Kidney (tissue), 22 donors: ENCODE measurements at places on chromosomes 11 and 22. TPM values are rescaled to one million over a fixed set of nuclear protein-coding genes. Genes with fewer than 3 reads are reported as not detected.

DNA sequence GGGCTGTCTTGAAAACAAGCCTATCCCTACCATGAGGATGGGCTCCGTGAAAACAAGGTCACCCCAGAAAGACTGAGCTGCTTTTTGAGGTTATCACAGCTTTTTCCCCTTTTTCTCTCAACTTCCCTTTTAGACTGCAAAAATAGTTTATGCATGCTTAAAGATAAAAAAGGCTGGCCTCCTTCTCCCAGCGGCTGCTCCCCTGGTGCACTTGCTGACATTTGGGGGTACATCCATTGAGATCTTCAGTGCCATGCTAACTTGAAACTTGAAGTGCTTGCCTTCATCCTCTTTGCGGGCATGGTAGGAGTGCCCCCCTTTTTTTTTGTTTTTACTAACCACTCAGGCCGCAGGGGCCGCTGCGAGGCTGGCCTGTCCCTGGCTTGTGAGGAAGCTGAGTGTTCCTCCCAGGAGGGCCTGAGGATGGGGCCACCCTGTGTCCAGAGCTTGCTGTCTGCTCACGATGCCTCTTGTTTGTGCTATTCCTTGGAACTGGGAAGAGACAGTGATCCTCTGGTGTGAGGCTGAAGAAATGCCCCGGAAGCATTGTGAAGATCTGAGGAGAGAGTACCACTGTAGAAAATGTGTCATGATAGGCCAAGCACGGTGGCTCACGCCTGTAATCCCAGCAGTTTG is 2.2 kb downstream of the TANGO2 start:
- H3K4me3 ChIP-seq = no peak overlapping the region
- H3K36me3 ChIP-seq = no peaks in the 10 kb centered on the region
- H3K27me3 ChIP-seq = peaks cover 7% of the 10 kb centered on the region
- no peaks in the 10 kb centered on the region for H3K4me1 ChIP-seq
- no peak for DNase-seq

P2RX3 gene
- not detected for total RNA-seq

DNA sequence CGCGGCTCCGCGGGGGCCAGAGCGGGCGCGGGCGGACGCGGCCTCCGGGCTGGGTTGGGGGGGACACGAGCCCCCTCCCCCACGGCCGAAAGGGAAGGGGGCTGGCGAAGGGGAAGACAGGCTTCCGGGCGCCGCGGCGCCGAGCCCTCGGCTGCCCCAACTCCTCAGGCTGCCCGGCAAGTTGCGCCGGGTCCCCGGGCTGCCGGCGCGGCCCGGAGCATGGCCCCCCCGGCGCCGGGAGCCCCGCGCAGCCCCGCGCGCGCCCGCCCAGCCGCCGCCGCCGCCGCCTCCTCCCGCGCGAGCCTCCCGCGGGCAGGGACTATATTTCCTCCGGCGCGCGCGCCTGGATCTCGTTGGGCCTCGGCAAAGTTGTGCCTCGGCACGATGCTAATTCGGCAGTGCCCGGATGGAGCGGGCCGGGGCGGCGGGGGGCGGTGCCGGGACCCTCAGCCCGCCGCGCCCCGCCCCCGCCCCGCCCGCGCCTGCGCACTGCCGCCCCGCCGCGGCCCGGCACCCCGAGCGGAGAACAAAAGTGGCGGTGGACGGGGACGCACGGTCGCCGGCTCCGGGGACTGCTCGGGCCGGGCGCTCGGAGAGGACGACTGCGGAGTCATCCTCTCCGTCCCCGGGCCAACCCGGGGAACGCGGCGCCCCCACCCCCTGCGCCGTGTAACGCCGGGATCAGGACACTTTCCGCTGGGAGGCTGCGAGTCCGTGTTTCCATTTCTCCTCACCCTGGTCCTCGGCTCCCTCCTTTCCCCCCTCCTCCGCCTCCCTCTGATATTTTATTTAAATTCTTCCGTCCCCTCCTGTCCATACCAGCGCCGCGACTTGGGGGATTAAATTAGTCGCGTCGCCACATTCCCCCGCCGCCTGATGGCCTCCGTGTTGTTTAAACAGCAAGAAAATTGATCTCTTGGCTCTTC is at the start of gene PHF21B:
Gene PHF21B (minus strand): TSS at position 400 of the 926 bp plus-strand sequence. CDS start 456 bp downstream, outside the sequence.
- H3K27me3 ChIP-seq = no peaks in the 10 kb centered on the region
- DNase-seq = peak; percentile 92

- peaks cover 2% of the 10 kb centered on the region for H3K4me1 ChIP-seq
- no peaks in the 10 kb centered on the region for H3K27me3 ChIP-seq
- H3K4me3 ChIP-seq = no peak overlapping the region
Measured at GRCh38 chr22:45905326-45905923, 71.5 kb downstream of the WNT7B start.

DNA sequence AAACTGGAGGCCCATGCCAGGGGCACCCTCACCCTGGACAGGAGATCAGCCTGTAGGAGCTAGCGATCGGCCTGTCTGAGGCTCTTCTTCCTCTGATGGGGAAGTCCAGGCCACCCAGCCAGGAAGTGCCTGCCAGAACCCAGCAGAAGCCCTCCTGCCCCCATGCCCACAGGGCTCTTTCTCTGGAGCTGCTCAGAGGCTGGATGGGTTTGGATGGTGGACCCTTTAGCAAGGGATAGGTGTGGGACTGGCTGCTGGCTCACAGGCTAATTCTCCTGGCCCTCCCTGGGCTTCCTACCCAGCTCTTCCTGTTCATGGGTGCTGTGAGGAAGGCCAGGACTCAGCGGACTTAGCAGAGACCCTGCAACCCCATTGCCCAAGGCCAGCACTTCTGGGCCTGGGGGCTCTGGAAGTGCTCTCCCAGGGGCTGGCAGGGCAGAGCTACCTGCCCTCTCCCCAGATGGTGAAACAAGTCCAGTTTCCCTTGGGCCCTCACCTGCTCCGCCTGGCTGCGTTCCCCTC is 7.6 kb downstream of the FXYD2 start:
- peaks cover 8% of the 10 kb centered on the region for H3K4me1 ChIP-seq
- H3K4me3 ChIP-seq = no peak overlapping the region
- H3K27ac ChIP-seq = peak overlapping the region; percentile 79

- H3K27me3 ChIP-seq = no peaks in the 10 kb centered on the region
- H3K36me3 ChIP-seq = peaks cover 6% of the 10 kb centered on the region
- peak overlapping the region; percentile 52 for H3K4me3 ChIP-seq
- no peaks in the 10 kb centered on the region for H3K4me1 ChIP-seq
- peak overlapping the region; percentile 67 for H3K27ac ChIP-seq
Measured at GRCh38 chr11:108474664-108475463, 7.5 kb upstream of the C11orf65 start.

TEX12 gene
- total RNA-seq = not detected

- H3K36me3 ChIP-seq = peaks cover 4% of the 10 kb centered on the region
- H3K4me3 ChIP-seq = no peak overlapping the region
- H3K27ac ChIP-seq = no peak overlapping the region
- H3K4me1 ChIP-seq = peaks cover 11% of the 10 kb centered on the region
Measured at GRCh38 chr22:24417200-24417599, 10.2 kb upstream of the ADORA2A start.

OR6T1 gene
- total RNA-seq = not detected

RASSF10 gene
- 9.7 TPM for total RNA-seq

GRCh38 chr22:30402028-30402765 is 5.4 kb downstream of the SEC14L2 start:
- peaks cover 5% of the 10 kb centered on the region for H3K4me1 ChIP-seq
- H3K36me3 ChIP-seq = no peaks in the 10 kb centered on the region
- no peak overlapping the region for H3K27ac ChIP-seq
- H3K4me3 ChIP-seq = no peak overlapping the region

DNA sequence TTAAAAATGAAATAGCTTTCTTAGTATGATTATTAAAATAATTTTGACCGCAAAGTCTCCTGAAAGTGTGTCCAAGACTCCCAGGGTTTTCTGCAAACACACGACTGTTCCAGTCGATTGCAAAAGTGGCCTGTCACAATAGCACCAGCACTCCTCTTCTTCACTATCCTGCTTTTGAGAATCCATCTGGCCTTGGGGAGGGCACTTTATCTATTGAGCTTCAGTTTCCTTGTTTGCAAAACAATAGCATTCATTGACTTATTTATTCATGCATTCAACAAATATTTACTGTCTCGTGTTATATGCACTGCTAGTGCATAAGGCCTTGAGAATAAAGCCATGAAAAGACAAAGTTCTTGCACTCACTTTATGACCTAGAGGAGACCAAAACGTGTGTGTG is 96.2 kb upstream of the NTM start:
- no peaks in the 10 kb centered on the region for H3K4me1 ChIP-seq
- no peak for DNase-seq
- H3K36me3 ChIP-seq = no peaks in the 10 kb centered on the region
- H3K27ac ChIP-seq = no peak overlapping the region

- H3K4me3 ChIP-seq = peak overlapping the region; percentile 72
- no peaks in the 10 kb centered on the region for H3K4me1 ChIP-seq
- H3K27me3 ChIP-seq = no peaks in the 10 kb centered on the region
- no peaks in the 10 kb centered on the region for H3K36me3 ChIP-seq
- DNase-seq = no peak
Measured at GRCh38 chr11:83725269-83725560, 439.0 kb upstream of the CCDC90B start.

ZDHHC8 gene
- 57.1 TPM for total RNA-seq

DNA sequence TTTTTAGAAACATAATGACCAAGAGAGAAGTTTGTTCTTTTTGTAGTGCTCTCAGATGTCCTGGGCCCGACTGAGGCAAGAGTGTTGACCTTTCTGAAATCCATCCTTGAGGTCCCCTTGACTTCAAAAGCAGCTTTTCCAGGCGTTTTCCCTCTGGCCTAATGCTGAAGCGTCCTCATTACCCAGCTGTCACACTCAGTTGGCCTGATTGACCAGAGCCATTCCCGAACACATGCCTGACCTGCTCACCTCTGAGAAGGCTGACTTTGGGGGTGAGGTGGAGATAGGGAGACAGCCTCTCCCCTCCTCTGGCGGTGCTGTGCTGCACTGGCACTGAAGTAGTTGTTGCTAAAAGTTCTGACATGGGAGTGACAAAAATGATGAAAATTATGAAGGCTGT is 66.9 kb downstream of the ALX4 start:
- H3K4me3 ChIP-seq = no peak overlapping the region
- H3K27ac ChIP-seq = no peak overlapping the region
- peaks cover 25% of the 10 kb centered on the region for H3K4me1 ChIP-seq
- H3K27me3 ChIP-seq = no peaks in the 10 kb centered on the region
- H3K36me3 ChIP-seq = no peaks in the 10 kb centered on the region

GRCh38 chr11:32385998-32386397 is 49.3 kb downstream of the WT1 start:
- no peaks in the 10 kb centered on the region for H3K4me1 ChIP-seq
- no peak overlapping the region for H3K4me3 ChIP-seq
- no peak overlapping the region for H3K27ac ChIP-seq

- no peaks in the 10 kb centered on the region for H3K4me1 ChIP-seq
- no peaks in the 10 kb centered on the region for H3K36me3 ChIP-seq
- no peak overlapping the region for H3K27ac ChIP-seq
Measured at GRCh38 chr11:120109531-120109930, 28.4 kb downstream of the TRIM29 start.

FAM118A gene
- 13.0 TPM for total RNA-seq
